ENCODE measurements at places on chromosomes 7 and 10.

DNA sequence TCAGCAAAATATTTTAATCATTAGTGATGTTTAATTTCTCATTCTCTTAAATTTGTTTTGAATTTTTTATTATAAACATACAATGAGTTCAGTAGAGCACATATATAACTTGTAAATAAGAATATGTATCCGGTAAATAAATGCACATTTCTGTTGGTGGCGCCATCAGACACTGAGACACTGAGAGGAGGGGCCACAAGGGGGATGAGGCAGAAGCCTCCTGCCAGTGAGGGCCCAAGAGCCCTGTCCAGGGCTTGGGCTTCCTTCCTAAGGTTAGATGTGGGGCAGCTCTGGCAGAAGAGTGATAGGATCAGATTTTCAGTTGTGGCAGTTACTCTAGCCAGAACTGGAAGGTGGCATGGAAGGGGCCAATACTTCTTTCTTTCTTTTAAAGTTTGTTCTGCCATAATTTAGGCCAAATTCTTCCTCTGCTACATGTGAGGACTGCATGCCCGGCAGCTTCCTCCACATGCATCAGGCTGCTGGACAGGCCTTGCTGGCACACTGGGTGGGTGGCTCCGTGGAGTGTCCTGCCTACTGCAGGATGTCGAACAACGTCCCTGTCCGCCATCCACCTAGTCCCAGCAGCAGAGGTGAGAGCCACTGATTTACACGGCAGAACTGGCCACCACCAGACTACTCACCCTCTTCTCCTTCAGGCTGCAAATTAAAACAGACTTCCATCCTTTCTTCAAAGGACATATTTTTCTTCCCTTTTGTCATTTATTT lies 13.2 kb downstream of the PTPRN2 start:
- no peak for DNase-seq

GRCh38 chr7:46168231-46168630 lies 247.2 kb upstream of the IGFBP3 start:
- no peak for DNase-seq

DNA sequence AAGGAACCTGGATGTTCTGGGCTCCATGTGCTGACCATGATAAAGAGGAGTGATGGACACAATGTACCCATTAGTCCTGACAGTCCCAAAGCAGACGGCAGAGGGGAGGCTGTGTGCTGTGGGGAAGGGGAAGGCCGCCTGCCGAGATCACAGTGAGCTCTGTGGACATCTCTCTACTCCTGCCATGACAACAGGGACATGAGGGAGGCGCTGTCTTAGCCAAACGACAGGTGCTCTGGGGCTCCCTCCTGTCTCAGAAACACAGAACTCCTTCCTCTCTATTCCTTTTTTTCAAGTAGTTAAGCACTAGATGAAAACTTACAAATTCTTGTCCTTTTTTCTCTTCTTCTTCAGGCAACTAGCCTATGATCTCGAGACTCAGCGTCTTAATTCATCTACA lies 113.1 kb downstream of the RNF32 start:
- no peak for DNase-seq

GRCh38 chr7:17516771-17517170 lies 218.3 kb downstream of the AHR start:
- peak; percentile 72 for DNase-seq

DNA sequence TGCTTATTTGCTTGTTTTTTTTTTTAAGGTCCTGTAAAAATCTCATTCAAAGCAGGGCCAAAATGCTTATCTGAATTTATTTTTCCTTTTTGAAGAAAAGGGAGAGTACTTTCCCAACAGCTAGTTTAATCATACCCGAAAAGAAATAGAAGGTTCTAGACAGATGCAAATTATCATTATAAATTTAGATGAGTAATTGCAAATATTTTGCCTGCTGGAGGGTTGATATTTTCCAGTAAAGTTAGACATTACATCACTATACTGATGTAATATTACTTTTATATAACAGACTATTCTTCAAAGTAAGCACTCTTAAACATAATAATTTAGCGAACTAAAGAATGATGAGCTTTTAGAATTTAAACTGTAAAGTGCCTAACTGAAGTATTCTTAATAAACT lies 14.1 kb upstream of the CFAP69 start:
- no peak for DNase-seq

DNA sequence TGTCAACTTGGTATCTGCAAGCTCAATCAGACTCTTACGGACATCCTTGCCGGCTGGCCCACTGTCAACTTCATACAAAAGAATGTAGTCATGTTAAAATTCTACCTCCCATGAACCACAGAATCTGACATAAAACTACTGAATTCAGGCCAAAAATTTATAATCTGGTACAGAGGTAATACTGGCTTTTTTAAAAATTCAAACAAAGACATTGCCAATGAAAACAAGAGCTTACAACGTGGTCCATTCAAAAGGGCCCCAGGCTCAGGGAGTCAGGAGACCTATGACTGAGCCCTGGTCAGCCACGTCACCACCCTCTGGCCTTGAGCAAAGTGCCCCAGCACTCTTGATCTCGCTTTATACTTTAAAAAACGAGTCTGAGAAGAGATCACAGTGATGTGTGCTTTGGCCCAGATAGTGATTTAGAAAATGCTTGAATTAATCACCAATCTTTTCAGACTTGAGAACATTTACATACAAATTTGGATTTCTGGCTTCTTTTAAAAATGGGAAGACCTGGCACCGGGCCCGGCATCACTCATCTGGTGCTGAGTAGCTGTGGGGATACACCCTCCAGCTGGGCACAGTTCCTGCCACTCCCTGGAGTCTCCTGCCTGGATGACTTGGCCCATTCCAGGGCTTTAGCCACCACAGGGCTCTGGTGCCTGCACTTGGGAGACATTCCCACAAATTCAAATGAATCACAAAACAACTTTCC lies 94.1 kb downstream of the PIP4K2A start:
- DNase-seq, result peak; percentile 82

- no peak for DNase-seq
These were observed 41.1 kb upstream of the CABCOCO1 start for GRCh38 chr10:61621605-61622051.

DNA sequence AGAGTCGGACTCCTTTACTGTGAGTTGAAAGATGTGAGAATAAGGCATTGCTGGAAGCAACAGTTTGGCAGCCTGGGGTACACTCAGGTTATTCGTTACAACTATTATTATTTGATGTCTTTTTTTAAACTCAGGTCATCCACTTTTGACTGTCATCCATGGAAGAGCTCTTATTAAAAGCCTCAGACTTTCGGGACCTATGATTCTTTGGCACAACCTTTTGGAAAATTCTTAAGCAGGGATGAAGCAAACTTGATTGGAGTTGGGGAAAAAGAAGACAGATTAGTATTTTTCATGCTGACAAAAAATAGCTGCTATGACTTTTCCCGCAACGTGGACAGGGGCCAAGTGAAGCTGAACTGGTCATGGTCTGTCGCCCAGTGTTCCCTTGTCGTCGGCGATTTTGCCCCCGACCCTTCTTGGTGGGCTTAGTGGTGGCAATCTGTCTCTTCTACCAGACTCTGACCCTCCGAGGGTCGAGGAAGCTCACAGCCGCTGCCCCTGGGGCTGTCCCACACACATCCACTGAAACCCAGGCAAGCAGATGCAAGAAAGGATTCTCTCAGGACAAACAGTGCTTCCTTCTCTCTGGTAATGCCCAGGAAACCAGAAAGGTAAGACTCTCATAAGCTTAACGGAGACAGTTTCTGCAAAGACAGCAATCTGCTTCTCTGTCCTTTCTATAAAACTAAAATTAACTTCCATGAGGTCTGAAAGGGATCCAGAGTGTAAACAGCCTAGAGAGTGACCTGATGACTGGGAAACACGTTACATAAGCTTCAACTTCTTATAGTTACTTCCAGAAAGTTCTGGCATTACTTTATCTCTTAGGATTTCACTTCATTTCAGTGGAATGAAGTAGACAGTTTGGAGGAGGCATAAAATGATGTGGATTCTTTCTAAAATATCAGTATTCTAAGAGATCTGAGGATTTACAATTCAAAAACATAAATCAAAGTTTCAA lies 1.0 kb downstream of the CPED1 start:
- DNase-seq, result no peak

DNA sequence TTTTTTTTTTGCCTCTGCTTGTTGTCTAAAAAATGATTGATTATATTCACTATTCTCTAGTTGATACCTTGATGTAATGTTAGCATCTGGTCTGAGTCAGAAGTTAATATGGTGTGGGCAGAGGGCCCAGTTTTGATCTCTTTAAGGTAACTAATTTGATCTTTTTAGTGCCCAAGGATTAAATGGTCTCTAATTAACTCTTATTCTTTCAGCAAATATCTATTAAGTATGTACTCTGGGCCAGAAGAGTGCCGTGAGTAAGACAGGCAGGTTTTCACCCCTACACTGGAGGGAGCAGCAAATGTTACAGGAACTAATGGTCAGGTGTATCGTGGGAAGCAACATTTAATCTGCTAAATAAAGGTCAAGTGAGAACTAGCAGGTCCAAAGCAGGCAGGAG lies 144.6 kb upstream of the COL1A2 start:
- DNase-seq, result no peak

- no peak for DNase-seq
These were observed 494 bp downstream of the PALS2 start for GRCh38 chr7:24573554-24574338.

DNA sequence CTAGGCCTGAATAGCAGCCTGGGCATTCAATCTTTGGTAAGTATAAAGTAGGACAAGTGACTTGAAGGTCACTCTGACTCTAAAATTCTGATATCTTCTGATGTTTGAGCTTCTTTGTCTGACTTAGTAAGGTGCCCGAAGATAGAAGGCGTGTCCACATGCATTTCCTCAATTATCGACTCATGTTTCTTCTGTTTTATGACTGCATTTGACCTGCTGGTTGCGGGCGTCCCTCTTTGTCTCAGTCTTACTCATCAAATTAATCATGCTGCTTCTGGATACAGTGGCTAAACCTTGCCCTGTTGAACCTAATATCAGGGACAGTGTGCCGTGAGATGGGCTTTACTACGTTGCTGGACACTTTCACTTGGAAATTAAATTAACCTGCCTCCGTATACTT lies 534.1 kb downstream of the SDK1 start:
- DNase-seq, result no peak

- no peak for DNase-seq
These were observed 254.6 kb downstream of the ANKRD30A start for GRCh38 chr10:37379991-37380390.

GRCh38 chr10:34538281-34538829 lies 276.7 kb downstream of the PARD3 start:
- no peak for DNase-seq

DNA sequence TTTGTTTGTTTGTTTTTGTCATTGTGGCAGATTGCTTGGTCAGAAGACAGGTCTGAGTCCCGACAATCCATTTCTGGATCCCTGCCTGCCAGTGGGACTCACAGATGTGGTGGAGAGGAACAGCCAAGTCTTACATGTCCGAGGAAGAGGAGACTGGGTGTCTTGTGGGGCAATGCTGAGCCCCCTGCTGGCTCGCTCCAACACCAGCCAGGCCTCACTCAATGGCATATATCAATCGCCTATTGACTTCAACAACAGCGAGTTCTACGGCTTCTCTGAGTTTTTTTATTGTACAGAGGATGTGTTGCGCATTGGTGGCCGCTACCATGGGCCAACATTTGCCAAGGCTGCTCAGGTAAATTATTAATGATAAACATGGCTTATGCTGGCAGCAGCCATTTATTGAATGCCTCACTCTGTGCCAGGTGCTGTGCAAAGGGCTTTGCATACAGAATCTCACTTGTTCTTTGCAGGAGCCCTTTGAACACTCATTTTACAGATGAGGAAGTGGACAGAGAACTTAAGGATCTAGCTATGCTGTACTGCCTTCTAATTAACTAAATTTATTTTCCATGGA lies 33.3 kb downstream of the COX15 start:
- DNase-seq, result no peak

GRCh38 chr10:91711885-91712680 lies 79.2 kb upstream of the PPP1R3C start:
- DNase-seq, result no peak
